Stimulated activated CD4-positive, alpha-beta T cell treated with anti-CD3 and anti-CD28 coated beads, Interleukin-2, amount 100 ng/mL, for 4 hours (primary cell): ENCODE measurements at places on chromosomes 5 and 9.

DNA sequence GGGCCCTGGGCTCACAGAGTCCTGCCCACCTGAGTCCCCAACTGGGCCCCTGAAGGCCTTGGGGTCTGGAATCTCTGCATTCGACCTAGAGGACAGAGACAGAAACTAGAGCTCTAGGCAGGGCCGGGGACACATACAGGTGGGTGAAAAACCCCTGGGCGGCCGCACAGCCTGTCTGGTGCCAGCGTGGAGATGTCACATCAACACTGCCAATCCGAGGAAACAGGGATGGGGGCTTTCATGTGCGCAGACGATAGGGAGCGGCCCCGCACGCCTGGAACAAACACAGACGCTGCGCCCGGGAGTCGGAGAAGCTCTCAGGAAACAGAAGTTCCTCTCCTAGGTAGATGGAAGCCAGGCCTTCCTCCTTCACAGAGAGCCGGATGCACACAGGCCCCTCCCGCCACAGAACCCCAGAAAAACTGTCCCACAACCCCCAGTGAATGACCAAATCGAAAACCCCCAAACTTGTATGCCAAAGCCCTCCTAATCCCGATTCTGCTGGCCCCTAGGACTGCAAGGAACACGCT lies 1.8 kb downstream of the GRM6 start:
- no peak for DNase-seq

DNA sequence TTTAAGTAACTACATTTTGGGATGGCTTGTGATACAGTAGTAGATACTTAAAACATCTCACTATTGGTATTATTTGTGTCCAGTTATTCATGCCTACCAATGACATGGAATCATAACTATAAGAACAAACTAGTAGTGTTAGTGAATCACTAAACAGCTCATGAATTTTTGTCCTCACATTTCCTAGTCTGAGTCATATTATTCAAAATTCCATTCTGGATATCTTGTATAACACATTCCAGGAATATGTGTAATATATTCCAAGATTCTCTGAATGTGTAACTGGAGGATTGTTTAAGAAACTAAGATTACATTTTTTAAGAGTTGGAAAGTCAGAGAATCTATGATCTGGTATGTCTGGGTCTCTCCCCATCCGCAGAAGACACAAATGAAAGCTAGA lies 565.3 kb upstream of the ZNF608 start:
- DNase-seq: no peak

DNA sequence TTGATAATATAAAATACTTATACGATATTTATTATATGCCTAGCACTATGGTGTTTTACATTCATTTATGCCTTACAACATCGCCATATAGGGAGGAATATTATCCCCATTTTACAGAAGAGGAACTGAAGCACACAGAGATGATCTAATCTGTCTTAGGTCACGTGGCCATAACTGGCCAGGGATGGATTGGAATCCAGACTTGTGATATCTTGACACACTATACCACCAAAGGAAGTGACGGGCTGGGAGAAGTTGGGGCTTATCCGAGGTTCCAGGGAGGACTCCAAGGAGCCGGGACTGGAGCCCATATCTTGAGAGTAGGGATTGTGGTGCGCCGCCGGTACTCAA lies 129.8 kb downstream of the TMEM174 start:
- no peak for DNase-seq

- no peak for DNase-seq
These were observed 51.2 kb downstream of the USP20 start for GRCh38 chr9:129886226-129887174.

DNA sequence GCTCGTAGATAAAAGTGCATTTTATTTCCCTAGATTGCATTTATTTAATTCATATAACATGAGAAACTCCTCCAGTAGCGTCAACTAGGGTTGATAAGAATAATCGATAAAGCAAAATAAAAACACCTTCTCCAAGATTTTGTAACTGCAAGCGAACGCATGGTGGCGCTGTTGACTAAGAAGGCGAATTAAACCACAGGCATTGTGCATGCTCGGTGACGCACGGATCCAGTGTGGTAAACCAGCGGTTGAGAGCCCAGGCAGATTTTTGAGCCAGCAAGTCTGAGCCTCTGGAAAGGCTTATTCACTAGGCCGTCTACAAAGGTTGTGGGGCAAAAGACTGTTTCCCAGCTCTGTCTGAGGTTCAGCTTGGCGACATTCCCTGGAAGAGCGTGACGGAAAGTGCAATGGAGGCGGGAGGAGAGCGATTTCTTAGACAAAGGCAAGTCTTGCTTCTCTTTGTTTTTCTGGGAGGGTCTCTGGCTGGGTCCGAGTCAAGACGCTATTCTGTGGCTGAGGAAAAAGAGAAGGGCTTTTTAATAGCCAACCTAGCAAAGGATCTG lies at the start of gene PCDHB3:
Gene PCDHB3 (plus strand): TSS at position 231 of the 563 bp plus-strand sequence. CDS start 177 bp downstream, at position 408.
- DNase-seq: no peak

DNA sequence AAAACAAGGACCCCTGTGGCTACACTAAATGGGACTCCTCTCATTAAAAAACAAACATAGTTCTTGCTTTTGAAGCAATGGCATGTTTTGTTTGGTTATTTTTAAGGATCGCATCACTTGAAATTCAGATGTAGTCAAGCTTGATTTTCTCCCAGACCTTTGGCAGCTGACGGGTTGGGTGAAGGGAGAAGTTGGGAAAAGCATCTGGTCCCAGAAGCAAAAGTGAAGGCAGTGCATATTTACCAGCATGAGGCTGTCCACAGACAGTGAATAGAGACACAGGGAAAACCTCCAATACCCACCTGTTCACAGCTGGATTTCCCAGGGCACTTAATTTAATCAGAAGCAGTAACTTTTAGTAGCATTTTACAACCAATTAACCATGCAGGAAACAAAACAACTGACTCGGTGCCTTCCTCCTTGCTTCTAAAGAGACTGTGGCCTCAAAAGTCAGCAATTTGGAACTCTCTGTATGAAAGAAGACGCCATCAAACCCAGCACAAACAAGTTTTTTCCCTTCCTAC lies 245.4 kb downstream of the EBF1 start:
- no peak for DNase-seq

GRCh38 chr5:79973511-79973910 lies 17.6 kb downstream of the MTX3 start:
- no peak for DNase-seq

DNA sequence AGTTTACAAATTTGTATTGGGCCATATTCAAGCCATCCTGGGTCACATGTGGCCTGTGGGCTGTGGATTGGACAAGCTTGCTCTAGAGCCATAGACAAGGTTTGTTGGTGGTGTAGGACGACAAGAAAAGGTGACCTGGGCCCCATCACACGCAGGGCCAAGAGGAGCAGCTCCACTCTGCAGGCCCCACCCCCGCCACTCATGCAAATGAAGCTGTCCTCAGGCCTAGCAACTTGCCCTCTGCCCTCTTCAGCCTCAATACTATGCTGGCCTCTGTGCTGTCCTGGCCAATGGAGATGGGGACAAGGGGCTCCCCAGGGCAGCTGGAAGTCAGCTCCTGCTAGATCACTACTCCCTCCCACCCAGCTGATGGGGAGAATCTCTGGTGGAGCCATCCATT lies 55.2 kb upstream of the TMEM252 start:
- no peak for DNase-seq

DNA sequence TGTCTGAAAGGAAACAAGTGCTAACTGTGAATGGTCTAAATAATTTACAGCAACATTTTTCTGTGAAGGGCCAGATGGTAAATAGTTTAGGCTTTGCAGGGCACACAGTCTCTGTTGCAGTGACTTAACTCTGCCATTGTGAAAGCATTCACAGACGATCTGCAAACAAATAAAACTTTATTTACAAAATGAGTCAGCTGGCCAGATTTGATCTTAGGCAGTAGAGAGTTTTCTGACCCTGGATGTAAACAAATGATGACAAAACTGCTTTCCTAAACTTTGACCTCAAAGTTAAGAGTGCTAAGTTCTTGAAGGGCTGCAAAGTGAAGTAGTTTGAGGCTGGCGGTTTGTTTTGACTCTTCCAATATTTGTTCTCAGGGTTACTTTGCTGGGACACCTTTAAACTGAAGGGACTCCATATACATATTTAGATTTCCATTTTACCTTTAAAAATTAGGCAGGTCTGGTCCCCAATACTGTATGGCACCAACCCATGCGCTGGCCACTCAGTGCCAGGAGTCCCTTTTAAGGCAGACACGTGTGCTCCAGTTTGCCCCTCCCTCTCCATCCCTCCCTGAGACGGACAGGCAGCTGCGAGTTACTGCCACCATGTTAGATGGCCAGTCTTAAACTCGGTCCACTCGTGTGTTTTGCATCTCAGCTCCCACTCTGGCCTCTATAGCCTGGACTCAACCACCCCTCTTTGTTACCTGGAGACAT lies 4.0 kb upstream of the ADAMTS16 start:
- no peak for DNase-seq

DNA sequence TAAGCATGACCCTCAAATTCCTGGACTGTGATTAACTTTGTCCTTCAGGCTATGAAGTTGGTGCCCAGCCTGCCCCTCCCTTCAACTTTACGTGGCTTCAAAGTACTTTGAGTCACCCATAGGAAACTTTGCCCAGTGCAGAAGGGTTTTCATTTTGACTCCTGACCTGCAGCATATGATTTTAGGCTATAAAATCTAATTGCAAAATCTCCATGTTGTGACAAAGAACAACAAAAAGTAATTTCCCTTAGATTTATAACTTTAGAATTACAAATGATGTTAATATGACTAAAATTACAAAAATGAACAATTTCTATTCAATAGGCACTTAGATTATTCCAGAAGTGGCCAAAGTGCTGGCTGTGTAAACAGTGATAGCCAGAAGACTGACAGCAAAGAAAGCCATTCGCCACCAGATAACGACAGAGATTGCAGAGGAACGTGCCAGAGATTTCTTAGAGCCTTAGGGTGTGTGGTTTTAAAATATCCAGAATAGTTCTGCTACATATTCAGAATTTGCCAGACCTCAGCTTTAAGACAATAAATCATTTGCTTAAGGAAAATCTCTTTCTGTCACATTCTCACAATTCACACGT lies 197.4 kb downstream of the SEMA5A start:
- DNase-seq: no peak

DNA sequence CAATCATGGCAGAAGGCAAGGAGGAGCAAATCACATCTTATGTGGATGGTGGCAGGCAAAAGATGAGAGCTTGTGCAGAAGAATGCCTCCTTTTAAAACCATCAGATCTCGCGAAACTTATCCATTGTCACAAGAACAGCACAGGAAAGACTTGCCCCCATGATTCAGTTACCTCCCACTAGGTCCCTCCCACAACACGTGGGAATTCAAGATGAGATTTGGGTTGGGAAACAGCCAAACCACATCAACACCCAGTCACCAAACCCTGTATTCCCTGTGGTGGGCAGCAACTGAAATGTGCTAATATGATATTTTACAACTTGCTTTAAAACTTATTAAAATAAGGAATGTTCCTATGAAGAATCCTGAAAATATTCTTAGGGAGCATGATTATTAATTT lies 54.2 kb downstream of the RASGRF2 start:
- no peak for DNase-seq

DNA sequence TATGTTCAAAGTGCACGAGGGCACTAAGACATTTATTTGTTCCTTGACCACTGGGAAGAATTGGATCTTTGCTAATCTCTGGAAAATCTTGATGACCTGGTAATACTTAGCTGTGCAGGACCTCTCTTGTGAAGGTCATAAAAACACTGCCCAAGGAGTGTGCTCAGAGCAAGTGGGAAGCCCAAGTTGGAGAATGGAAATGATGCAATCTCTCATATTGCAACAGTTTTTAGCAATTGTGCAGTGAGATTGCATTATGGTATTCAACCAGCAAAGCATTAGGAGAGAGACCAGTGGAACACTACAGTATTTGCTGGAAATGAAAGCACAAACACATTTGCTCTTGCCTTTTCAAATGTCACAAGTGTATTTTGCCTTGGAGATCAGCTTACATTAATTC lies 34.5 kb downstream of the TXNDC8 start:
- no peak for DNase-seq

DNA sequence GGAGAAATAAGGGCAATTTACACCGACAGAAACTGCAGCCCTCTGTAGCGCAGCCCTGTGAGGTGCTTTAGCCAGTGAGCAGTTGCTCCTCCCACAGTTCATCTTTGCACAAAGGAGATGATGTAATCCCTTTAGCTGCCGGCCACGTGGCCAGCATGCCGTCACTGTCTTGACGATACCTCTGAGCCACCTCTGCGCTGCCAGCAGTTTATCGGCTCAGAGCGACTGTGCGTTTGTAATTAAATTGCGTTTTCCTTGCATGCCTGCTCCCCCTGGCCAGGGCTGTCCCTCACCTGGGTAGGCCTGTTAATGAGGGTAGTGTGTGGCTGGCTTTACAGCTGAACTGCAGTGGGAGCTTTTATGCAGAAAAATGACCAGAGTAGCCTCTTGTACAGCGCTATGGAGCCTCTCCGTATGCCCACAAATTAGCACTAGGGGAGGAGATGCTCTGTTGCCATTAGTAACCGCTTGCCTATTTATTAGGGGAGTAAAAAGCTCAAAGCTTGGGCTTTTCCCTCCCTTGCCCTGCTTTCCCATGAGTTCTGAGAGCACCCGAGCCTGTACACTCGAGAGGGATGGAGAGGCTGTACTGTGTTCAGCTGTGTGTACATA lies 107.0 kb downstream of the TRIO start:
- no peak for DNase-seq

- DNase-seq: no peak
These were observed 109.1 kb upstream of the PTGER4 start for GRCh38 chr5:40570408-40571129.

- no peak for DNase-seq
These were observed 732.0 kb upstream of the CTNND2 start for GRCh38 chr5:12636209-12636608.

- DNase-seq: no peak
These were observed 87.8 kb downstream of the HAPLN1 start for GRCh38 chr5:83632874-83633273.

GRCh38 chr9:35856206-35856605 lies 14.0 kb downstream of the OR13J1 start:
- DNase-seq: no peak

DNA sequence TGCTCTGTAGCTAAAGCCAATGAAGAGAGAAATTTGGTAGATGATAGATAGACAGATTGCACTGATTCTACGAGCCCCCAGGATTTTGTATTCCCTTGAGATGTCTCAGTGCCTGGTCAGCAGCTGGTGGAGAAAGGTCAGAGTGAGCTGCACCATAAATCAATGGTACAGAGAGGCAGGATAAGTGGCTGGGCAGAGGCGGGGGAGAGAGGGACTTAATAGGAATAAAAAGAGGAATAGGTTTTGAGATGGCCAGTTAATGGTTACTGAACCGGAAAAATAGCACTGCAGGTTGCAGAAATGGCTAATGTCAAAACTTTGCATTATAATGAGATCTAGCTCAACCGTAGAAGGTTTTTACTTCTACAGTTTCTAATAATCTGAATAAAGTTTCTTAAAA lies 47.9 kb upstream of the SLC12A2 start:
- DNase-seq: no peak
